ENCODE measurements at places on chromosomes 13 and 19.

GRCh38 chr13:97976610-97977521 lies 23.4 kb downstream of the IPO5 start:
- DNase-seq = no peak

DNA sequence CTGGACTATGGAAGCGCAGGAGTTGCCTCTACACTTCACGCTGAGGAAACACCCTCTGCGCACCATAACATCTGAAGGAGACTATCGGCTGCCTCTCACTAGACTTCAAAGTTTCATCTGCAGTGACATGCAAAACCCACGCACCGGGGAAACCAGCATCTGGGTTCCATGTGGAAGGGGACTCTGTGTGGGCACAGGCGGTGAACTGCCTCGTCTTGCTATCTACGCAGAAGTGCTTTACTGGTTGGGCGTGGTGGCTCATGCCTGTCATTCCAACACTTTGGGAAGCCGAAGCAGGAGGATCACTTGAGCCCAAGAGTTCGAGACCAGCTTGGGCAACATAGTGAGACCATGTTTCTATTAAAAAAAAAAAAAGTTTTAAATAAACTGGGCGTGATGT lies 116.4 kb downstream of the STK24 start:
- DNase-seq = no peak

- no peak for DNase-seq
Measured at GRCh38 chr13:63345835-63346234, 1930.2 kb upstream of the PCDH20 start.

GRCh38 chr13:47813718-47814117 lies 187.4 kb downstream of the SUCLA2 start:
- no peak for DNase-seq

- no peak for DNase-seq
Measured at GRCh38 chr19:6811378-6811777, 38.9 kb downstream of the VAV1 start.

DNA sequence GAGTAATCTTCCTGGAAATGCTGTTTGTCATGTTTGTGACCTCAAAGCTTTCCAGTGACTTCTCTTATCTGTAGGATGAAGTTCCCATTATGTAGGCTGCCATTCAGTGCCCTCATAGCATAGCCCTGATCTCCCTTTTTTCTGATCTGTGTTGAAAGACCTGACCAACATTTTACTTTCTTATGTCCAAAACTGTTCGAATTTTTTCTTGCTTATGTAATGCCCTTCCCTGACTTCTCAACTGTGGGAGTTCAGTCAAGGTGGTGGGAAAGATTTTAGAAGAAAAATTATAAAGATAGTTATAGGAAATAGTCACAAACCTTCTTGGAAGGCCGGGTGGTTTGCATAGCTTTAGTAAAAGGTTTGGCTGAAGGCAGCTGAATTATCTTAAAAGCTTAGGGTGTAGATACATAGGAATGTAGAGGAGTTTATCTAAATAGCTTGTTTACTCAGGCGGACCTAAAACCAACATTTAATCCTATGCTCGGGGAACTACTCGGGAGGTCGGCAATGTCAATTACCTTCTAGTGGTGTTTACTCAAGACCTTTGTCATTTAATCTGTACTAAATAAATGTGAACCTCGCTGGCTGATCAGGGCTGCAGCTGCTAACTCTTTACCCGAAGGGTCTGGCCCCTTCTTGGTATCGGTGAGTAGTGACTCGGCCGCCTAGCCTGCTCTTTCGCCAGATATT lies 44.3 kb downstream of the PSG3 start:
- DNase-seq = no peak

- DNase-seq = no peak
Measured at GRCh38 chr13:30790592-30790991, 55.2 kb downstream of the ALOX5AP start.

GRCh38 chr13:28918030-28918429 lies 97.9 kb downstream of the MTUS2 start:
- DNase-seq = no peak

DNA sequence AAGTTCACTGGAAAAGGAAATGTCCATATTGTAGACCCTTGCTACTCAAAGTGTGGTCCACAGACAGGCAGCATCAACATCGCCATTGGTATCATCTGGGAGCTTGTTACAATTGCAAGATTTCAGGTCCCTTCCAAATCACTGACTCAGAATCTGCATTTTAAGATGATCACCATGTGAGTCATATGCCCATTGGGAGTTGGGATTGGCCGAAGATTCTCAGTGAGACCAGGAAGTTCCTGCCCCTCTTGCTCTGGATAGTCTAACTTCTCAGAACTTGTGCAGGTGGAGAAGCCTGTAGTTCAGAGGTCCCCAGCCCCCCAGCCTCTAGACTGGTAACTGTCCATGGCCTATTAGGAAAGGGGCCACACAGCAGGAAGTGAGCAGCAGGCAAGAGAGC lies 48.9 kb upstream of the URAD start:
- DNase-seq = no peak

GRCh38 chr19:28305513-28305912 lies 907.4 kb downstream of the UQCRFS1 start:
- DNase-seq = no peak

GRCh38 chr13:39552246-39552645 lies 50.7 kb downstream of the LHFPL6 start:
- DNase-seq = no peak

GRCh38 chr19:13831537-13832467 lies 36.6 kb downstream of the ZSWIM4 start:
- DNase-seq = no peak
